ENCODE measurements at places on chromosomes 11 and 22.

GRCh38 chr11:32479291-32479690, 44.0 kb upstream of the WT1 start:
- DNase-seq = no peak

GRCh38 chr11:125300791-125301218, 136.3 kb downstream of the PKNOX2 start:
- peak; percentile 79 for DNase-seq

GRCh38 chr11:14270690-14271542, 88.1 kb downstream of the RRAS2 start:
- no peak for DNase-seq

GRCh38 chr11:2328021-2328420, 26.2 kb downstream of the TSPAN32 start:
- DNase-seq = no peak

GRCh38 chr11:46733234-46733633, 14.2 kb downstream of the F2 start:
- DNase-seq = no peak

- no peak for DNase-seq
Observed at GRCh38 chr11:125343718-125344131, 152.3 kb downstream of the FEZ1 start.

DNA sequence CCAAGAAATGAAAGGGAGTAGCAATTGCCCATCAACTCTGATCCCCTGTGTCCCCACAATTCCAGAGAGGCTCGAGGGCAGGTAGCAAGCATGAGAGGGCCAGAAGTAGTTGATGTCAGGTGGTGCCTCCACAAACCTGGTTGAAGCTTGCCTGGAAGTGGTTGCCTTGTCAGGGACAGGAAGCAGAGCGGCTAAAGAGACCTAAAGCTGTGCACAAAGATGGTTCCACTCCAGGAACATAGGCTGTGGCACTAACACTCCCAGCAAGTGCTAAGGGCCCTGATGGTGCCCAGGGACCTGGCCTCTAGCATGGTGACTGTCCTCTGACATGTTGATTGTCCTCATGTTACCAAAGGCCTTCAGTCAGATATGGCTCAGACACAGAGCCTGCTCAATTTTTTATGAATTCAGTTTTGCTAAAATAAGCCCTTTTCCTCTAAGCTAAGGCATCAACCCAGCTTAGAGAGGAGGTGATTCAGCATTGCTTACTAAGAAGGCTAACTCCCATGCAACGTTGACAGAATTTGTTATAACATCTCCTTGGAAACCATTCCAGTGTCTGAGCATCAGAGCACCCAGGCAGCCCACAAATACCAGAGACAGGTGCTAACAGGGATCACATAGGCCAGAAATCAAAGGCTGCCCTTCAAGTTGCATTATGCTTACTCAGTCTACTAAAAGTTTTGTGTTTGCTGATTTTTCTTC, 196.3 kb upstream of the ARHGAP20 start:
- no peak for DNase-seq

GRCh38 chr11:47415949-47416472, 7.6 kb downstream of the SLC39A13 start:
- peak; percentile 91 for DNase-seq

DNA sequence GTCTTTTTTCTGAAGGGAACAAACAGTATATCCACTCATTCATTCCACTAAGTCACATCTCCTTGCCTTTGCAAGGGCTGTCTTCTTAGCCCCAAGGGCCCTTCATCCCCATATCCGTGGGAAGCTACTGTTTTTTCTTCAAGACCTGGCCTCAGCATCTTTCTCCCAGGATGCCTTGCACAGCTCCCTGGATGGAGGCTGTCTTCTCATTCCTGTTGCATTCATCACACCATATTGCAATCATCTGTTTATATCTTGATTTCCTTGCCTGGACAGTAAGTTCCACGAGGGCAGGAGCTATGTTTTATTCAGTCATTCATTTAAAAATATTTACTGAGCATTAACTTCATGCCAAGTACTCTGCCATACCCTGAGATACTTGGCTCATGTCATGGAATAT, 29.3 kb upstream of the NECTIN1 start:
- DNase-seq = no peak

DNA sequence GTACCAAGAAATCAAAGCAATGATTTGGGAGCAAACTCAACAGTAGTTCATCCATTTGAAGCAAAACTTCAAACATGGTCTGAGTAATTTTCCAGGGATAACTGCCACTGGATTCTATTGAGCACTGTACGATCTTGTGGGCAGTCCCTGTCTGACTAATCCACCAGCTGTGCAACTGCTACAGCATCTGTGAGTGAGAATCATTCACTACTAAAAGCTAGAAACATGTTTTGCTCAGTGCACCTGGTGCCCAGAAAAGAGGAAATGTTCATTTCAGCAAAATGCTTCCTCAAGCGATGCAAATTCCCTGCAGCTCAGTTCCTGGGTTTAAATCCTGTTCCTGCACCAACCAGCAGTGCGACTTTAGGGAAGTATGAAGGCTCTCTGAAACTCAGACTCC, 1077.9 kb downstream of the DLG2 start:
- DNase-seq = no peak
